ENCODE measurements at places on chromosomes 16 and 17.

- no peak for DNase-seq
These were observed 39.9 kb downstream of the OTOA start for GRCh38 chr16:21703589-21704174.

DNA sequence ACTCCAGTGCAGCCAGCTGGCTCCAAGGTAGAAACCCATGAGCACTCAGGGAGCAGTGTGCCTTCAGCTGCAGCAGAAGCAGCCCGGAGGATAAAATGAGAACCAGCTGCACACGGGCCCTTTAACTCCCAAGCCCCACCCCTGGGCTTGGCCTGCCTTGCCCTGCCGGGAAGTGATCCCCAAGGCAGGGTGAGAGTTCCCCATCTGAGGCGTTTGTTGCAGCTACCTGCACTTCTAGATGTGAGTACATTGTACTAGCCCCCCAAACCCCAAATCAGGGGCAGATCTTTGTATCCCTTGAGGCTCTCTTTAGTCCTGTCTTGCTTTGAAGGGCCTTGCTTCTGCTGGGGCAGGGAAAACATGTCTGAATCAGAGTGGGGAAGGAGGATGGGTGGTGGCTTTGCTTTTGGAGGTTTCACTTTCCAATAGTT lies at the start of gene MVP:
MVP (plus strand) TSS at position 192 of the 431 bp plus-strand sequence. CDS start 10,088 bp downstream, outside the sequence.
- DNase-seq = no peak

GRCh38 chr16:12535535-12536411 lies 267.9 kb downstream of the CPPED1 start:
- no peak for DNase-seq

DNA sequence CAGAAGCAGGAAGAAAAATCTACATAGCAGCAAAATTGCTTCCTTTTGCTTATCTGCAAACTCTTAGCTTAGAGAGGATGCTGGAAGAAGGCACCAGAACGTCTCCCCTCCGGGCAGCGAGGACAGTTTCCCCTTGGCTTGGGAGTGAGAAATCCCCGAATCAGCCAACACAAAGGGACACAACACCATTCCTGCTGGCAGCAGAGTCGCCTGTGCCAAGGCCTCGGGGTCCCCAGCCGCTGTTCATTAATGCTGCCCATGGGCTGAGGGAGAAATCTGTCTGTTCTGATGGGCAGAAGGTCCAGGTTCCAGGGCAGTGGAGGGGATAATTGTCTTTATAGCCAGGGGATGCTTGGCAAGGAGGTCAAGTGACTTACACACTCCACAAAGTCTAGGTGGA lies 38.0 kb downstream of the CACNG3 start:
- no peak for DNase-seq

- DNase-seq = no peak
These were observed 329.4 kb upstream of the CDH5 start for GRCh38 chr16:66036793-66037715.

GRCh38 chr16:50800074-50800473 lies 58.2 kb downstream of the CYLD start:
- DNase-seq = no peak

DNA sequence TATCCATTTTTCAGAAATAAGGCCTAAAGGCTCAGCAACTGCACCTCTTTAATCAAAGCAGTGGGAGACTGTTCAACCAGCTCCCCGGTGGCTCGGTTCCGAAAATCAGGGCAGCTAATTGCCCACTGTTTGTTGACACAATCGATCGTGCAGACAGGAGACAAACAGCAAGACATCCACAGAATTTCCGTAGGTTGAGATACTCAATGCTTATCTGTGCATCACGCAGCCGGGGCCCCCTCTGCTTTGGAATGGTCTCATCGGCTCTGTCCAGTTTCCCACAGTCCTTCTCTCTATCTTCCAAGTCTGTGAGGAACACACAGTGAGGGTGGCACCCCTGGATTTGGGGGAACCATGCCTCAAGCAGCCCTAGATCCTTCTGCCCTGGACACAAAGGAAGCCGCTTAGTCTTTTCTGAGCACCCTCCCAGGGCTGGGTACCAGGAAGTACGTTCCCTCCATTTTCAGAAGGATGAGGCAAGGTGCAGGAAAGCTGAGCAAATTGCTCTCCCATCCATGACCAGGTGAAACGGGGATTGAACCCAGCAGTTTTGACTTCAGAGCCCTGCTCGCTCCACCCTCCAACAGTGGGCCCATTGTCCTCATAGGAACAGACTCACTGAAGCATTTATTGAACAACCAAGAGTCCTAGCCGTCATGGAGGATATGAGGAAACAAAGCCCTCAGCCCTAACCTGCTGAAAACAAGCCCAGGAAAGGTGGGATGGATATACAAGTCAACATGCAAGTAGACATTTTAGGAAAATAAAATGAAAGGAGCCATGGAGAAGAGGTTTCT lies 70.7 kb downstream of the C16orf95 start:
- no peak for DNase-seq

DNA sequence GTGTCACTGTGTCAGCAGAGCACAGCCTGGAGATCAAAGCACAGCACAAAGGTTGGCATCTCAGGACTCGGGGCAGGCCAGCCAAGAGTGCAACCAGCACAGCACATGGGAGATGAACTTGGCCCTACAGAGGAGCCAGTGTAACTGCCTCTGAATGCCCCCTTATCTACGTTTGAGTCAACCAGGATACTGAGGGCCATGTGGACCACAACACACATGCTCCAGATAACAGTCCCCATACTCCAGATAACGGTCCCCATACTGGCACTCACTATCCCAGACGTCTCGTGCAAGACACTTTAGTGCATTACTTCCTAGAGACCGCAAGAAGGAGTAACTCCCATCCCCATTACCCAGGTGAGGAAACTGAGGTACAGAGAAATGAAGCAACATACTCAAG lies 88.2 kb downstream of the XYLT1 start:
- no peak for DNase-seq

GRCh38 chr17:57533684-57534305 lies 211.3 kb downstream of the CCDC182 start:
- DNase-seq = no peak

DNA sequence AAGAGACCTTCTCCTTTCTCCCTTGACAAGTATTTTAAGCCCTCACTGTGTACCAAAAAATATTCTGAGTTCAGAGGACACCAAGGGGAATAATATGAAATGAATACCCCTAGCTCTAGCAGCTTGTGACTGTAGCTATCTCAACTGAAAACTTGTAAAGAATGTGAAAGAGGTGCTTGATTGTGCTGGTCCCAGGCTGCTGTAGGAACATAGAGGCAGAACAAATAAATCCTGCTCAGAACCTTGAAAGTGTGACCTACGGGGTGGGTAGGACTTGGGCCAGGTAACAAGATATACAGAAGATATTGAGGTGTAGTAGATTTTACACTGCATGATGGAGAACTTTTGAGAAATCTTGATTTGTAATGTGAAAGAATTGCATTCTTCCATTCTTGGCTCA lies 606.8 kb downstream of the TOX3 start:
- DNase-seq = no peak

DNA sequence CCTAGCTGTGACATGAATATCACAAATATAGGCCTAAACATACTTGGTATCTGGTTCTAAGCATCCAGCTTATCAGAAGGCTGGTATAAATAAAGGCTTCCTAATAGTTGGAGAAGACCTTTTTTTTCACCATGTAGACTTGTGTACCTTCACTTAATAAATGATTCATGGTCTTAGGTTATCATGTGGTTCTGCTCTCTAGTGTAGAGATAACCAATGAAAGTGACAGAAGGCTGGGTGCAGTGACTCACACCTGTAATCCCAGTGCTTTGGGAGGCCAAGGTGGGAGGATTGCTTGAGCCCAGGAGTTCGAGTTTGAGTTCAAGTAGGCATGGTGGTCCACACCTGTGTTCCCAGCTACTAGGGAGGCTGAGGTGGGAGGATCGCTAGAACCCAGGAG lies 3.1 kb downstream of the DDX19A start:
- no peak for DNase-seq

DNA sequence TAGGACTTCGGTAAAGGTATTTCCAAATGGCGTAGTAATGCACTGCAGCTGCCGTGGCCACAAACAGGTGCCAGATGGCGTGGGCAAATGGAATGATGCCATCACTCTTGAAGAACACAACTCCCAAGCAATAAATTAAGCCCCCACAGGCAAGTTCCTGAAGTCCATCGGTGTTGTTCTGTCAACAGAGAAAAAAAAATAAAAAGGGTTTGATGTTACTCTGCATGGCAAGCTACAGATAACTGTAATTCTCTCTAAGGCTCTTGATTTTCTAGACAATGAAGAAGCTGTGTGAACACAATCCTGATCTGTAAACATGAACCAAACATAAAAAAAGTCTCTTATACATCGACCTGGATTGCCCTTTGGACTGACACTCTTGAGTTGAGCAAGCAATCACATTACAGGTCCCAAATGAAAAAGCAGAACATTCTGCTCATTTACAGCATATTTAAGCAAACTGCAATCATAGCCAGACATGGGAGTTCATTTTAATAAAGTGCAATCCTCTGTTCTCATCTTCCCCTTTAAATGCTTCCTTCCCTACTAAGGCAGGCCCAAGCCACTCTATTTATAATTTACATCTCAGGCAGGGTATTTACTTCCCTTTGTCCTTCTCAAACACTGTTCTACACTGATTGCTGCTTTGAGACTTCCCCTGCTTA lies 27.1 kb downstream of the MMD start:
- DNase-seq = no peak

- no peak for DNase-seq
These were observed at the start of gene RAB37 for GRCh38 chr17:74736513-74737298. Gene RAB37 (plus strand): TSS chr17:74737256. CDS start chr17:74737273, 17 bp downstream.

DNA sequence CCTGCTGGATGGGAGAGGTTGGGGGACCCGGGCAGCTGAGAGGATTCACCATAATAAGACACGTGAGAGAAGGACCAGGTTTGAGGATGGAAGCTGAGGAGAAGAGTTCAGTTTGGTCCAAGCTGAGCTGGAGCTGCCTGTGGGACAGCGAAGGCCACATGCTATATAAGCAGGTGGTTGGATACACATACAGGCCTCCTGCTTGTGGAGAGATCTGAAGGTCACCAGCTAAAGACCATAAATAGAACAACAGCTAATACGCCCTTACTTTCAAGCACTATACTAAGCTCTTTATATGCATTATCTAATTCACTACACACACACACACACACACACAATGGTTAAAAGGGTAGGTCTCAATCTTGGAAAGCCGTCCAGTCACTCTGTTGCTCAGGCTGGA lies 32.1 kb downstream of the DUSP14 start:
- DNase-seq = no peak

DNA sequence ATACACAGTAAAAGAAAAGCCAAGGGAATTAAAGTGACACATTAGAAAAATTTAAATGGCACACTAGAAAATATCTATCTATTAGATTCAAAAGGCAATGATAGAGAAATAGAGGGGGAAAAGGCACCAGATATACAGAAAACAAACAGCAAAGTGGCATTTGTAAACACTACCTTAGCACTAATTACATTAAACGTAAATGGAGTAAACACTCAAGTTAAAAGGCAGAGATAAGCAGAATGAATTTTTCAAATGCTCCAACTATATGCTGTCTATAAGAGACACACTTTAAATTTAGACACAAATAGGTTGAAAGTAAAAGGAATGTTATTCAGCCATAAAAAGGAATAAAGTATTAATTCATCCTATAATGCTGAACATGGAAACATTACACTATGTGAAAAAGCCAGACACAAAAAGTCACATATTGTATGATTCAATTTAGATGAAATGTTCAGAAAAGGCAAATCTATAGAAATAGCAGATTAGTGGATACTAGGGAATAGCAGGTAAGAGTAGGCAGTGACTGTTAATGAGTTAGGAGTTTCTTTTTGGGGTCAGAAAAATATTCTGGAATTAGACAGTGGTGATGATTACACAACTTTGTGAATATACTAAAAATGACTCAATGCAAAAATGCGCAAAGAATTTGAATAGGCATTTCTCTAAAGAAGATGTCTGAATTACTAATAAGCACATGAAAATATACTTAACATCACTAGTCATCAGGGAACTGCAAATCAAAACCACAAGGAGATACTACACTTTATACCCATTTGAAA lies 92.4 kb downstream of the BRIP1 start:
- DNase-seq = no peak

DNA sequence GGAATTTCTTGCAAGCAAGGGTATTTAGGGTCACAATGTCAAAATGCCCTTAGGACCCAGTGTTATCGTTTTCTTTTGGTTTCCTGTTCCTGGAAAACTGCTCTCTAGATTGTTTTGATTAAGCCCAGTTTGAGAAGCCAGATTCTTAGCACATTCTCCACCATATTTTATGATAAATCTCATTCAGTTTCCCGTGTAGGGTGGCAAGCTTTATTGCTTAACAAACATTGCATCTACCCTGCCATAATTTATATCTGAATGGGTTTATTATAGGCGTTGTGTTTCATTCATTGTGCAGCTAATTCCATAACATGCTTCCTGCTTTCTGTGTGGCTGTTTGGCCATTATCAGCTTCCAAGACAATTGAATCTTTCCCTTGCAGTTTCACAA lies 389.1 kb upstream of the DYNLRB2 start:
- no peak for DNase-seq

DNA sequence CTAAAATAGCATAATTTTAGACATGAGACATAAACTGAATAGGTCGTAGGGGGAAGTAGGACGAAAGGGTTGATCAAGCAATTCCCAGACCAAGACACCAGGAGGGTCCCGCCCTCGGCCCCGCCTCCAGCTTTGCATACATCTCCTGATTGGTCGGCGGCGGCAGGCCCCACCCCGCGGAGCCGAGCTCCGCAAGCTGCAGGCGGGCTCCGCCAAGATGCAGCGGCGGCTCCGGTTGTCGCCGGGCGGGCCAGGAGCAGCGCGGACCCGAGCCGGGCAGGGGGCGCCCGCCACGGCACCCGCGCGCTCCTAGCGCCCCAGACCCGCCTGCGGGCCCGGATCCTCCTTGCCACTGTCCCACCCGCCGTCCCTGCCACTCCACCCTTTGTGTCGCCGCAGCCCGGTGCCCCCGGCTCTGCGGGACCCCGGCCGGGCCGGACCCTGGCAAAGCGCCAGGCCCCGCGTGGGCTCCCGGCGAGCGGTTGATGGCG lies at the start of gene CDR2L:
CDR2L (plus strand) TSS at position 215 of the 491 bp plus-strand sequence. CDS start 412 bp downstream, outside the sequence.
- no peak for DNase-seq

DNA sequence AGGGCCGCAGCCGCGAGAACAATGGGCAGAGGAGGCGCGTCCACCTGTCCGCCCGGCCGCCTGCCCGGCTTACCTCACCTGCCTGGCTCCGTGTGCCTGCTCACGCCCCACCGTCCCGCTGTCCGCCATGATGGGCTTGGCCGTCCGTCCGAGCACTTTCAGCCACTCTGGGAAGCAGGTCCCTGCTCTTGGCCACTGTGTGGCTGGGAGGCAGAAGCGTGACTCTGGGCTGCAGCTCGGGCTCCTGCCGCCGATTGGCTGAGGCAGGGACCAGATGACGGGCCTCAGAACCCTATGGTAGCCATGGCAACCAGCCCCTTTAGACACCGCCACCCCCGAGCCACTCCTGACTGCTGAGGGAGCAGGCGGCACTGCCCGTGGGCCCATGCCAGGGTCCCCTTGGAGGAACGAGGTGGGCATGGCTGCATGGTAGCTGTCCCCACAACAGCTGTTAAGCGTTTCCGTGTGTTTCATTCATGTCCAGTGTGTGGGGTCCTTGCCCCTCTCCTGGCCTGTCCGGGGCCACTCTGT lies 8.9 kb upstream of the AXIN1 start:
- no peak for DNase-seq

GRCh38 chr16:935684-936083 lies 35.1 kb downstream of the LMF1 start:
- DNase-seq = no peak

GRCh38 chr17:39079836-39080235 lies 71.6 kb downstream of the PLXDC1 start:
- no peak for DNase-seq

- no peak for DNase-seq
These were observed 107.7 kb upstream of the GPR139 start for GRCh38 chr16:20181416-20181815.

All from vagina (tissue), 2 donors.